Mesothelial cell of epicardium (in vitro differentiated cells): ENCODE measurements at places on chromosomes 7 and 10. TPM values are rescaled to one million over a fixed set of nuclear protein-coding genes. Genes with fewer than 3 reads are reported as not detected.

NPC1L1 gene
- total RNA-seq, result 0.07 to 0.20 TPM in 2 of 3 replicates, not detected in the other

LIPF gene
- total RNA-seq, result not detected in 3 replicates

RPEL1 gene
- total RNA-seq, result not detected in 3 replicates

C10orf67 gene
- total RNA-seq, result 0.11 to 0.22 TPM in 2 of 3 replicates, not detected in the other

COL28A1 gene
- 1.6 to 1.8 TPM (median 1.7 TPM) in 3 replicates for total RNA-seq

ZNF273 gene
- 6.7 to 7.6 TPM (median 7.3 TPM) in 3 replicates for total RNA-seq

SHTN1 gene
- 38.6 to 41.2 TPM (median 38.7 TPM) in 3 replicates for total RNA-seq

NPFFR1 gene
- 0.11 to 0.14 TPM (median 0.13 TPM) in 3 replicates for total RNA-seq

CHST15 gene
- 34.5 to 39.4 TPM (median 35.9 TPM) in 3 replicates for total RNA-seq

H2AZ2 gene
- 150 to 156 TPM (median 156 TPM) in 3 replicates for total RNA-seq
